Stimulated activated CD8-positive, alpha-beta memory T cell treated with anti-CD3 and anti-CD28 coated beads, Interleukin-15, amount 100 ng/mL, for 24 hours (primary cell): ENCODE measurements at places on chromosomes 2 and 18.

DNA sequence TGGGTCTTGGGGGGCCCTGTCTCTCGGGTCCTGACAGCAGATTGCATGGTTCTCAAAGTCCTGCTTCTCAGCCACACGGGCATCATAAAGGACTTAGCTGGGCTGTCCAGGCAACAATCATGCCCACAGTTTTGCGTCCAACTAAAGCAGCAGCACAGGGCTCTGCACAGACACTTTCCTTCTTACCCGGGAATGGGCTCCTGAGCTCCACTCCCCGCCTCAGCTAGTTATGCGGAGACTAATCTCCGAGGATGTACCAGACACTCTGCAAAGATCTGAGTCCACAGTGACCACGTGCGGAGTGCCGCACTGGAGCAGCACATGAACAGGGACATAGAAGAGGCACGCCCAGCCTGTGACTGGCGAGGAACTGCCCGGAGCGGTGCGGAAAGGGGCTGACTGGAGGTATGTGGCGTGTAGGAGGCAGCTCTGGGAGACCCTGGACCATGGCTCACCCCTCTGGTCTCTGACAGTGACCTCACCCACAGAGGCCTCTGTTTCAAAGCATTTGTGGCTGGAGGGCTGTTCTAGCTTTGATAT lies 270.0 kb downstream of the HDAC4 start:
- DNase-seq: no peak

DNA sequence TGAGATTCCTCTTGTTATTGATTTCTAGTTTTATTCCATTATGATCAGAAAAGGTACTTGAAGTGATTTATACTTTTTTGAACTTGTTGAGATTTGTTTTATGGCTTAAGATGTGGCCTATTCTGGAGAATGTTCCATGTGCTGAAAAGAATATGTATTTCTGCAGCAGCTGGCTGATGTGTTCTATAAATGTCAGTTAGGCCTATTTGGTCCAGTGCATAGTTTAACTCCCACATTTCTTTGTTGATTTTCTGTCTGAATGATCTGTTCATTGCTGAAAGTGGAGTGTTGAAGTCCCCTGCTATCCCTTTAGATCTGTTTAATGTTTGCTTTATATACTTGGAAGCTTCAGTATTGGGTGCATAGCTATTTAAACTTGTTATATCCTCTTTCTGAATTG lies 7.1 kb upstream of the OR6B2 start:
- no peak for DNase-seq

GRCh38 chr2:28423856-28424605 lies 31.4 kb downstream of the FOSL2 start:
- no peak for DNase-seq

- DNase-seq: no peak
Measured at GRCh38 chr2:203685081-203685621, 21.3 kb upstream of the CD28 start.

GRCh38 chr2:44310287-44310686 lies 35.0 kb downstream of the SLC3A1 start:
- DNase-seq: no peak

DNA sequence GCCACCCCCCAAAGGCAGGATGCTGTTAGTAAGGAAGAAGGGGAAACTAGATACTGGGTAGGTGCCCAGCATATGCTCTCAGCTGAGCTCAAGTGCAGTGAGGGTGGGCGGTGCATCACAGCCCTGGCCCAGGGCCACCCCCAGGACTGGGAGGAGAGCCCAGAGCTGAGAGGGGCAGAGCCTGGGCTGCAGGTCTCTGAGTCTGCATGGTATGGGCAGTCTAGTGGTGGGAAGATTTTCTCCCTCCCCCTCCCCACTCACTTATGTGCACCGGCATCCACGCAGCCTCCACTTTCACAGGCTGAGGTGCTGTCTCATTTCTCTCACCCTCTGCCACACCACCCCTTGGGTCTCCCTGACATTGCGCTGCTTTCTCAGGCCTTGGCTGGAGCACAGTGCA lies 48.5 kb upstream of the CAB39 start:
- no peak for DNase-seq

DNA sequence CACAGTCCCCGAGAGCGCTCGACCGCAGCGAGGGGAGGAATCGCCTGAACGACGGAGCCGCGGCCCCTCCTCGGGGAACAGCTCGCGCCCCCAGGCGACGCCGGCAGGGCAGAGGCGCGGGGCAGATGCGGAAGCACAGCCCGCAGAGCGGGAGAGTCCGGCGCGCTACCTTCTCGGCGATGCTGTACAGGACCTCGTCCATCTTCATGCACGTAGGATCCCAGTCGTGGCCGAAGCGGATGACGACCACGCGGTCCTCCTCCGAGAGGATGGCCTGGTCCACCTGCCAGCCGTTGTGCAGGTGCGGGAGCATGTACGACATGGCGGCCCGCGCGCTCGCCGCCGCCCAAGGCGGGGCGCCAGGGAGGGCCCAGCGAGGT lies 302 bp downstream of the TXNL4A start:
- peak; percentile 36 for DNase-seq

- no peak for DNase-seq
Measured at GRCh38 chr2:218223046-218223445, 6.1 kb downstream of the ARPC2 start.

DNA sequence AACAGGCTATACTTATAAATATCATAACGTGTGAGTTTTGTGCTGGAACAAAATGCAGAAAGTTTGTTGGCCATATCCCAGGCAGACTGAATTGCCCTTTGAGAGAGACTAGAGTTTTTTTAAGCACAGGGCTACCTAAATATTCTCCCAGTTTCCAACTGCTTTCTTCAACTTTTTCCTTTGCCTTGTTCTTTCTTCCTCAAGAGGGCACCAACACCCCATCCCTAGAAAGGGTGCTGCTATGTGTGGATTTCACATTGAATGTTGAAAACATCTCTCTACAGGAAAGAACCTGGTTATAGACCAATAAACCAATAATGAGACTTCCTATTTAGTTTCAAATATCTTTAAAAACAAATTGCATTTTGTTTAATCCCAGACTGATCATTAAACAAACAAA lies 87.9 kb downstream of the ICOS start:
- DNase-seq: no peak

- DNase-seq: no peak
Measured at GRCh38 chr18:33097126-33097525, 324.3 kb upstream of the KLHL14 start.

- no peak for DNase-seq
Measured at GRCh38 chr2:118133916-118134315, 45.6 kb downstream of the INSIG2 start.

GRCh38 chr2:210158236-210158635 lies 13.0 kb downstream of the KANSL1L start:
- no peak for DNase-seq

- peak; percentile 37 for DNase-seq
Measured at GRCh38 chr2:118881490-118882129, 34.2 kb upstream of the EN1 start.

GRCh38 chr18:70127359-70127758 lies 78.1 kb downstream of the RTTN start:
- DNase-seq: no peak

DNA sequence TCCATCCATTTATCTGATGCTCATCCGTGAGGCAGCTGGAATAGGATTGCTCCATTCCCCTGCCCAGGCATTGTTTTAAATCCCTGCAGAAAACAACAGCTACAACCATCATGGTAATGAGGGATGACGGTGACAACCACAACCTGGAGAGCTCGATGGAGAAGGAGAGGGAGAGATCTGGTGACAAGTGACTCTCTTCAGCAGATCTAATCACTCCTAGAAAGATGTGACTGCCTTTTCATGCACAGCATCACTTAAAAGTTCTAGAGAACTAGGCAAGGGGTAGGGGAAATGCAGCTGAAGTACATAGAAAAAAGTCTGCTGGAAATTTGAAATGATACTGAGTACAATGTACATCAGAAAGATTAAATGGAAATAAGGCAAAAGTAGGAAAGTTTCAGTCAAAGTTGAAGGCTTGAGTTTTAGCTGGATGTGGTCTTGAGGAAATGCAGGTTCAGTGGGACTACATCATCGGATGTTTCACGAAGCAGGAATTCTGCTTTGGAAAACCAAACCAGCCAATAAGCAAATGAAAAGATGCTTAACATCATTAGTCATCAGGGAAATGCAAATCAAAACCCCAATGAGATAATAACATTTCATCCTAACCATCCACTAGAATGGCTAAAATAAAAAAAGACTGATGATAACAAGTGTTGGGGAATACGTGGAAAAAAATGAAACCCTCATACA lies 6.8 kb upstream of the ARHGAP25 start:
- no peak for DNase-seq

GRCh38 chr2:108906403-108907077 lies 82.5 kb downstream of the EDAR start:
- DNase-seq: no peak

DNA sequence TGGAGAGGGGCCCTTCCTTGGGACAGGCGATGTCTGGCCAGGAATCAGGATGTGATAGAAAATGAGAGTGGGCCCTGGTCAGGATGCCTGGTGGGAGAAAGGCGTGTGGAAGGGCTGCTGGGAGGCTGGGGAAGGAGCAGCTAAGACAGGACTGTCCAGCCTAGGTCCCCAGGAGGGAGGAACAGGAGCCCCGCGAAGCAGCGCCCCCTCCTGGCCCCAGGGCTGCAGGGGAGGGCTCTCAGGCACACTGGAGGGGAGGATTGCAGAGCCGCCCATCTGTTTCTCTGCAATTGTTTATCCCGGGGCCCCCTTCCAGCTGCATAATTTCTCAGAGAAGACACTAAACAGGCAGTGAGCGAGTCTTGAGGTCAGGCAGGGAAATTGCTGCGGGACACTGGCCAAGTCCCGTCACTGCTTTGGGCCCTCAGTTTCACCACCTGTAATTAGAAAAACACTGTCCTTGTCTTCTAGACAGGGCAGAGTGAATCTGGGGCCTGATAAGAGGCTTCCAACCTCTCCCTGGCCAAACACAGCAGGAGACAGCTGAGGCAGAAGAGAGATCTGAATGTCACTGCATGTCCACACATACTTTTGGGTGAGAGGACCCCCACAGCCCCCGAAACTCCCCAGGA lies 3.9 kb upstream of the NPPC start:
- no peak for DNase-seq

GRCh38 chr2:222214885-222215284 lies 83.9 kb downstream of the PAX3 start:
- no peak for DNase-seq

- DNase-seq: no peak
Measured at GRCh38 chr2:102025016-102025501, 33.3 kb downstream of the IL1R2 start.

- DNase-seq: no peak
Measured at GRCh38 chr2:36379710-36380448, 24.3 kb downstream of the CRIM1 start.

DNA sequence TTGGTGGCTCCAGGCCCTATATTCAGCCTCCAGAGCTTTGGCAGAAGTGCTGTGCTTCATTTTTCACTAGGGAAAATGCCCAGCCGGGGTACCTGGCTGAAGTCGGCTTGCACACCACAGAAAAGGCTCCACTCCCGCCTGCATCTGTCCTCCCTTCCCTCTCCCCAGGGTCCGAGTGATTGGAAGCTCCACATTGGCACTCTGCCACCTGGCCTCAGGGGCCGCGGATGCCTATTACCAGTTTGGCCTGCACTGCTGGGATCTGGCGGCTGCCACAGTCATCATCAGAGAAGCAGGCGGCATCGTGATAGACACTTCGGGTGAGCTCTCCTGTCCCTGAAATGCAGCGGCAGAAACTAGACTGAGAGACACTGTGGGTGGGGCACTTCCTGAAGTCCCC lies 47.4 kb downstream of the IMPA2 start:
- no peak for DNase-seq

- DNase-seq: no peak
Measured at GRCh38 chr18:61322265-61322873, 10.9 kb upstream of the CDH20 start.

DNA sequence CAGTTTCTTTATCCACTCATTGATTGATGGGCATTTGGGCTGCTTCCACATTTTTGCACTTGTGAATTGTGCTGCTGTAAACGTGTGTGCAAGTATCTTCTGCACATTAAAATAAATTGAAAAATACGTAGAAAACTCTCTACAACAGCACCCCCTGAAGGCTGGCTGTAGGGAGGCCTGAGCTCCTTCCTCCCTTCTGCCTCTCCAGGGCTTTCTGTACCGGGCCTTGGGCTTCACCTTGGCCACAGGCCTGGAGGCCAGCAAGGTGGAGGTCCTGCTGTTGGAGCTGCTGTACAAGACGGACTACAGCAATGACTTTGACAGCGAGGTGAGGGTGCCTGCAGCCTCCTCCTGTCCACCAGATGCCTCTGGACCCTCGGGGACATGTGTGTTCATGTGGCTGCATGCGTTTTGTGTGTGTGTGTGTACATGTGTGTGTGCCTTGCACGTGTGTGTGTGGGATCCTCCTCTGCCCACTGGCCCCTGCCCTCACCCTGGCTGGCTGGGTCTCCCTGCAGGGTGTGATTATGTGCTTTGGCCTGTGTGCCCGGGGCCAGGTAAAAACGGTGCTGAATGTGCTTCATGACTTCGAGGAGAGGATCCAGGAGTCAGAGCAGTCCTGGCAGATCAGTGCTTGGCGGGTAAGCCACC lies 29.2 kb downstream of the MROH2A start:
- DNase-seq: no peak

GRCh38 chr2:127348426-127349000 lies 39.3 kb downstream of the MAP3K2 start:
- no peak for DNase-seq

DNA sequence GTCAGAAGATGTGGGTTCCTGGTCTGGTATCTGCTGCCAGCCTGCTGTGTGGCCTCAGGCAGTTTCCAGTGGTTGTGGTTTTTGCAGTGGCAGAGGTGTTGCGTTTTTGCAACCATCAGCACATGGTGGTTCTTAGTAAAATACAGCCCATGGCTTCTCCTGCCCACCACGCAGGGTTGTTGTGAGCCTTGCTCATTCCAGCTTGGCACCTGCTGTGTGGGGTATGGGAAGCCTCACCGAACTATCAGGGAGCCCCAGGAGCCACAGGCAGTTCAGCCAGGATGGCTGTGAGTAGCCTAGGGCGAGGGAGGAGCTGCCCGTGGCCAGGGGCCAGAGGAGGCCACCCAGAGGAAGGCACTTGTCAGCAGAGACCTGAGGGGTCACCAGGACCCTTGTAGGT lies 9.8 kb downstream of the ARID5A start:
- DNase-seq: no peak

- no peak for DNase-seq
Measured at GRCh38 chr2:13545320-13545719, 828.6 kb downstream of the TRIB2 start.
